Activated CD4-positive, alpha-beta T cell treated with anti-CD3 and anti-CD28 coated beads, Interleukin-2, amount 50 U/mL, for 4 hours (primary cell): ENCODE measurements at places on chromosomes 12 and 14.
A peak's percentile ranks its signal among the peaks of the same experiment; 100 is the strongest.

GRCh38 chr12:41274643-41275042, 86.5 kb downstream of the PDZRN4 start:
- no peak for DNase-seq

DNA sequence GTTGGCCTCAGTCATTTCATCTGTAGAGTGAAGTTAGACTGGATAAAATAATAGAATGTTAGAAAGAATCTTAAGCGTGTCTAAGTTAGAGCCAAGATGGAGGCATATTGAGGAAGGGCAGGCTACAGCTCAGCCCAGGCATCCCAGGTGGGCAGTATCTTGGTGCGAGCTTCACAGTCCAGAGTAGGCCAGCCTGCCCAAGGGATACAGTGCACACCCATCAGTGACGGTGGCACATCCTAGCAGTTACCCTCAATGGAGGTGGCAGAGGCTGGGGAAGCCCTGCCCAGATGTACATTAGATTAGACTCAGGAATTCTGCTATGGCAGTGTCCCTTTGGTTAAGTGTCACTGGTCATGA, 21.5 kb downstream of the TULP3 start:
- DNase-seq, result no peak

GRCh38 chr12:102763061-102763460, 154.0 kb downstream of the PAH start:
- no peak for DNase-seq

GRCh38 chr14:47194055-47194454, 481.4 kb downstream of the MDGA2 start:
- DNase-seq, result no peak

- DNase-seq, result no peak
Observed at GRCh38 chr12:2638273-2639019, 156.3 kb upstream of the FKBP4 start.

GRCh38 chr14:90400904-90401561, 4.2 kb downstream of the CALM1 start:
- no peak for DNase-seq

DNA sequence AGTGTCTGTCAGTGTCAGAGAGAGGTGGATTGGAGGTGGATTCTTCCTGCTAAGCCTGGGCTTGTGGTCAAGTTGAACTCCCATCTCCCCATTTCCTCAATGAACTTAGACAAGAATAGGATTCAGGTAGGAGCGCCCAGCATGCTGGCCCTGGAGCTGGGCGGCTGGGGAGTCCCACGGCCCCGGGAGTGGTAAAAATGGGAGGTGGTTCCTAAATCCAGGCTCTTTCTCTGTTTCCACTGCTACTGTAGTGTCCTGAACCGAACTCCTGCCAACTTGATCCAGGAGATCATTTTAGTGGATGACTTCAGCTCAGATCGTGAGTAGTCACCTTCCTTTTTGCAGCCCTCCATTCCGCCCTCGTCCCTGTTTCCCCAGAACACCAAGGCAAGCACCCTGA, 65.1 kb downstream of the GALNT16 start:
- DNase-seq, result no peak

DNA sequence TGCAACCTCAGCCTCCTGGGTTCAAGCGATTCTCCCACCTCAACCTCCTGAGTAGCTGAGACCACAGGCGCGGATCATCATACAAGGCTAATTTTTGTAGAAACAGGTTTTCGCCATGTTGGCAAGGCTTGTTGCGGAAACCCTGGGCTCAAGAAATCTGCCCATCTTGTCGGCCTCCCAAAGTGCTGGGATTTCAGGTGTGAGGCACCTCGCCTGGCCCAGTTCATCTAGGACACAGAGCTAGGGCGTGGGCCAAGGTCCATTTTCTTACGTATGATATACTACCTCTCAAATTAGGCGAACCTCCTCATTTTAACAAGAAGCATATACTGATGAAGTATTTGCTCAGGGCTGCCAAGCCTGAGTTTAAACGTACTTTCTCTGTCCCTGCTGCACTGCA, 2.1 kb downstream of the RPS29 start:
- no peak for DNase-seq

GRCh38 chr14:74569806-74570591, 42.0 kb downstream of the LTBP2 start:
- DNase-seq, result no peak

DNA sequence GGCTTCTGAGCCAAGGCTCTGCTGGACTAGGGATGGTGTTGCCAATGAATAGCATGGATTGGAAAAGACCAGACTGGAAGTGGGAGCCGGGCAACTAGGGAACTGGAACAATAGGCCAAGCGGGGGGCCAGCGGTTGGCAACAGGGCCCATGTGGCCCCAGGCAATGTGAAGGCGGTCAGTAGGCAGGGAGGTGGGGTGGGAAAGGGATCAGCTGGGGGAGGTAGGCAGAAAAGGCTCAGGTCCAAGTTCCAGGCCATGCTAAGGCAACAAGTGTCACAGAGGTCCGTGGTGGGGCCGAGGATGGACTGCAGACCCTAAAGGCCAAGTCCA, 14.9 kb upstream of the MLXIP start:
- no peak for DNase-seq

- no peak for DNase-seq
Observed at GRCh38 chr14:75673345-75674035, 12.4 kb downstream of the TTLL5 start.

- no peak for DNase-seq
Observed at GRCh38 chr14:41087056-41087455, 519.6 kb upstream of the LRFN5 start.

GRCh38 chr12:53991077-53991460, 6.1 kb downstream of the HOXC10 start:
- DNase-seq, result no peak

DNA sequence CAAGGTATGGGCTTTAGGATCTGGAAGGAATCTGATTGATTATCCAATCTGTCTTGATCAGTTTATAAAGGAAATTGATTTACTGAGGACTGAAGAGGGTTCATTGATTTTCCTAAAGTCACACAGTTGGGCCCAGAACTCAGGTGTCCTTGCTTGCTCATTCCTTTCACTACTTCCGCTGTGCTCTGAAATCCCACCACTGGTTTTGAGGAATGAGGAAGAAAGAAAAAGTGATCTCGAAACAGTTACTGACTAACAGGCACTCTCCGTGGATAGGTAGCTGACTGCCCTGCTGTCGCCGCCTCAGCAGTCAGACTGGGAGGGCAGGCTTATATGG, at the start of gene FITM1:
Gene FITM1 (plus strand): TSS at position 280 of the 337 bp plus-strand sequence. CDS start 905 bp downstream, outside the sequence.
- no peak for DNase-seq

- no peak for DNase-seq
Observed at GRCh38 chr12:40405419-40405818, 180.6 kb downstream of the LRRK2 start.

- no peak for DNase-seq
Observed at GRCh38 chr12:25938581-25938980, 19.9 kb upstream of the RASSF8 start.

DNA sequence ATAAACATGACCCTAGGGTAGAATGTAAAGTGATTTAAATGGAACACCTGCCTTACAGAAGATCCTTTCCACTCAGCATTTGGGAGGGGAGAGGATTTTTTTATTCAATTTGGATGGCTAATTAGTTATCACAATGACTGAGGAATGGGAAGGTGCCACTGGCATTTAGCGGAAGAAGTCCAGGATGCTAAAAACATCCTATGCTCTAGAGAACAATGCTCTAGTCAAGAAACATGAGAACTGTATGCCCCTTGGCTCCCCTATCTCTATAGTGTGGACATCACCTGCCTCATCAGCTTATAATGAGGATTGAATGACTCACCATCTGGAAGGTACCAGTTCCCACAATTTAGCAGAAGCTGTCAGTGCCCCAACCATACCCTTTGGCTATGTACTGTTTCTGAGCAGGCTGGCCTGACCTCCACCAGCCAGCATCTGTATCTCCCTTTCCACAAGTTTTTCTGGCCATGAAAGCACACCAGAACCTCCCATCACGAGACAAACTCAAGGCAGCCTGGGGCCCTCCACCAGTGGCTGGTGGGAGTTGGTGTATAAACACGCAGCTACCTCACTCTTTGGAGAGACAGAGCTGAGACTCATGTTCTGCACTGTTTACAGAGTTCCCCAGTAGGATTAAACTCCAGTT, 109.7 kb upstream of the VASH1 start:
- no peak for DNase-seq

DNA sequence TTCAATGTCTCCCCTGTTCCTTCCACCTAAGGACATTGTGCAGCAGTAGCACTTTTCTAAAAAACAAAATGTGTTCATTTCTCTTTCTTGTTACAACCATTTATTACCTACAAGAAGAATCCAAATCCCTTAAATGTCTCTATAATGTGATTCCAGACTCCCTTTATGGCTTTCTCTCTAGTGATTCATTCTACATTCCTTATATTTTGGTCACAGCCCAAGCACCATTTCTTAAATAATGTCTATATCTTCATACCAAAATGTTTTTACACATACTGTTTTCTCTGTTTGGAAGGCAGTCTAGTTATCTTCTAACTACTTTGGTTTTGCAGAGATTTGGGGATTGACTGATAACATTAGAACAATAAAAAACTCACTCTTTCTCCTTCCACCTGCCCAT, 1037.3 kb upstream of the FLRT2 start:
- DNase-seq, result no peak

DNA sequence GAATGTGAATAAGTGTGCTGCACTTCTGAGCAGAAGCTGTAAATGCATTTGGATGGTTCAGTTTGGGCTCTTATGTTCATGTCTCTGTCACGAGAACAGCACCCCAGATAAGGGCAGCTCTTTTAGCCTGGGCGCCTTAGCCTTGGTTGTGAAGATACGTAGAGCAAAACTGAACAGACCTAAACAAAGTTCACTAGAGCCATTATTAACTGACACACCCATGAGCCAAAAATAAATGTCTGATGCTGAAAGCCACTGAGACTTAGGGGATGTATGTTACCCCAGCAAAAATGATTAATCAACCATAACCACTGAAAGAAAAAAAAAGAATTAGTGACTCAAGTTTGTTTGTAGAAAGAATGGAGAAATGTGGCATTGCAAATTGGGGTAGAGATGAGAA, 343.4 kb downstream of the BCAT1 start:
- no peak for DNase-seq

DNA sequence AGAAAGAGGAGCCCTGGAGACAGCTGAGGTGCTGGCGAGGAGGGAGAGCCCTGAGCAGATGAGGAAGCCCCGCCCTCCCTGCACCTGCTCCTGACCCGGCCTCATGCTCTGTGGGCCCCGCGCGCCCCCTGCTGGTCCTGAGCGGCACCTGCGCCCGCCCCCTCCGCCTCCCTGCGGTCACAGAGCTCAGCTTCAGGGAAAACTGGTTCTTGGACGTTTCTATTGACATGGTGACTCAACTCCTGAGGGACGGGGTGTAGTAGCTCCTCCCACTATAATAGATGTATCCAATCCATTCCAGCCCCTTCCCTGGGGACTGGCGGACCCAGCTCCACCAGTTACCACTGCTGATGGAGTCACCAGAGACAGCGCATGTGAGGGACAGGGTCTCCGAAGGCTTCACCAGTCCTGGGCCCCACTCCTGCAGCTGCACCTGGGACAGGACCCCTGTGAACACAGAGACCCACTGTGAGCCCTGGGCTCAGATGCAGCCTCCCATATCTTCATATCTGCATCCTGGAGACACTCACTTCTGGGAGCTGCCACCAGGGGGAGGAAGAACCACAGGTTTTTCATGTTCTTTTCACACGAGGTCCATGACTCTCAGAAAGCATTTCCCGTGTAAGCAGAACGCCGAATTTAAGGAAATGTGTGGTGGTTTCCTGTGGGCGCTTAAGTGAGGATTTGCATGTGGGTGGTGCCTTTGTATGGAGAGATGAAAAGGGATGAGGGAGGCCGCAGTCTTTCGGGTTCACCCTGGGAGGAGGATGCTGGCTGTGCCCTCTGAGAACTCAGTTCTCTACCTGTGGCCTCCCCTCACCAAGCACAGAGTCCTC, 1346.4 kb downstream of the TMEM121 start:
- DNase-seq, result peak; percentile 87

GRCh38 chr12:45407981-45408728, 192.3 kb downstream of the ANO6 start:
- no peak for DNase-seq

DNA sequence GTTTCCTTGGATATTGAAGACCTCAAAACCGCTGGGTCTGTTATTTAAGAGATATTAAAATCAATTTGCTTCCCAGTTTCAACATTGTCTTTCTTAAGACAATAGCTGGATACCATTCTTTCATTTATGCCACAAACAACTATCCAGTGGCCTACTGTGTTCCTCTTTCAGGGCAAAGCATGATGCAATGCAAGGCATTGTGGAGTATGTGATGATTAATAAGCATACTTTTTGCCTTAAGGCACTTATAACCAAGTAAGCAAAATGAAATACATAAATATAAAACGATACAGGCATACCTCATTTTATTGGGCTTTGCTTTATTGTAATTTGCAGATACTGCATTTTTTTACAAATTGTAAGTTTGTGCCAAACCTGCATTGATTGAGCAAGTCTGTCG, 45.5 kb downstream of the SCN8A start:
- no peak for DNase-seq

- peak; percentile 52 for DNase-seq
Observed at GRCh38 chr12:15220915-15221885, at the start of gene RERG. TSS of gene RERG (minus strand) at chr12:15221417. CDS start at chr12:15217489, 3,928 bp downstream.

GRCh38 chr14:99651953-99652746, 7.2 kb downstream of the HHIPL1 start:
- DNase-seq, result no peak

GRCh38 chr12:78802593-78802992, 62.0 kb upstream of the SYT1 start:
- no peak for DNase-seq

GRCh38 chr12:49535921-49536525, 2.8 kb upstream of the KCNH3 start:
- no peak for DNase-seq

GRCh38 chr12:11830307-11830801, 180.9 kb downstream of the ETV6 start:
- no peak for DNase-seq

GRCh38 chr12:130160711-130161231, 1.5 kb upstream of the FZD10 start:
- DNase-seq, result no peak

DNA sequence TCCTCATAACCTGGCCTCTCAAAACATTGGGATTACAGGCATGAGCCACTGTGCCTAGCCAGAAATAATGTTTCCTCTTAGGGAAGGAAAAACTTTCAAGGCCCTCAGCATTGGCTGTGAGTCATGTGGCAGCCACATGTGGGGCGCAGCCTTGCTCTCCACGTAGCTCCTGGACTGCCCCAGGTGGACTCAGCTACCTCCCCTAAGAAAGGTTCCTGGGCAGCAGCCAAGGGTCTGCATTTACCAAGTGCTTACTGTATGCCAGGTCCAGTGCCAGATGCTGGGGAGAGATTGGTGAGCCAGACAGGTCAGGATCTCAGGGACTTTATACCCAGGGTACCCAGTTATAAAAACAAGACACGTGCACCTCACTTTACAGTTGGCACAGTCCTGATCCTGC, 3.7 kb upstream of the TRPV4 start:
- DNase-seq, result no peak

DNA sequence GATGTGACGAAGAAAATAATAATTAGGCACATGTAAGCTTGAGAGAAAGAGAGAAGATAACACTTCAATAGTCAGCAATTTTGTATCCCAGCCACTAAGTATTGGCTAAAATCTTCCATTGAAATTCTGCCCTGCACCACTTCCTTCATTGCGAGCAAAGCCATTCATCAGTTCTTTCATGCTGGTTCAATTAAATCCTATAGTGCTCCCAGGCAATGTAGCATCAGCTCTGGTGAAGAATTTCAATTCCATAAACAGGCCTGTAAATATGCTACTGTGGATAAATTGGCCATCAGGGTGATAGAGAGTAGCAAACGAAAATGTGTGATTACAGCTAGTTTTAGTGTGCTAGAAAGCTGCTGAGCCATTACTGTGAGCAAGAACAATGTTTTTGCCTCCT, 24.7 kb downstream of the RPL10L start:
- DNase-seq, result no peak
